Pancreas (tissue), 10 donors: ENCODE measurements at places on chromosomes 3 and 15.

- no peak for DNase-seq
These were observed 241.1 kb downstream of the ZNF621 start for GRCh38 chr3:40765884-40766283.

- no peak for DNase-seq
These were observed 46.7 kb upstream of the CCDC50 start for GRCh38 chr3:191282251-191283185.

DNA sequence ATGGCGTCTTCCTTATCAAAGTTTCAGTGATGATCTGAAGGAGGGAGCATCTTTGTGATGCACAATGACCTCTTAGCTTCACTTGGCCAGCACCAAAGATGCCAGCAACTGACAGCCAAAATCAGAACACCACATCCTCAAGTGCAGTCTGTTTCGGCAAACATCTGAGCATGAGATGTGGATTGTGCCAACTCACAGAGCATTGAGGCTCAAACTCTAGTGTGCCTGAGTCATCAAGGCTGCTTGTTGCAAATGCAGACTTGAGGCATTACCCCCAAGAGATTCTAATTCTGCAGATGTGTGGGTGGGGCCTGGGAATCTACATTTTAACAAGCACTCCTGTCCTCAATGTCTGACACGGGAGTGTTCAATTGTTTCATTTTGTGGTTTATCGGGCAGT, 35.8 kb downstream of the ABHD5 start:
- no peak for DNase-seq

- no peak for DNase-seq
These were observed 3.5 kb downstream of the GORASP1 start for GRCh38 chr3:39103791-39104552.

DNA sequence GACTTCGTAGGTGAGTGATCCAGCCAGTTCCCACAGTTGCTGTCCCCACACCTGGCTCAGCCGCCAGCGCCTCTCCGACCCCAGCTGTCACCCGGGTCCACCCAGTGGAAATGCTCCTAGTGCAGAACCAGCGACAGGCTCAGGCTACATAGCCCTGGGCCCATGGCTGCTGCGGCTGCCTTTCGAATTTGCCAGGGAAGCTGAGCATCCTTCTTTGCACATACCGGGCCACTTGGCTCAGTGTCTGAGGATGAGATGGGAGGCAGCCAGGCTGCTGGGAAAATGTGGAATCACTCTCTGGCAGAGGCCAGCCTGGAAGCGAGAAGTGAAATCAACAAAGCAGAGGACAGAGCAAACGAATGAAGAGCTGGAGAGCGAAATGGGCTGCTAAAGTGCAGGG, 80.1 kb downstream of the ST8SIA2 start:
- no peak for DNase-seq

DNA sequence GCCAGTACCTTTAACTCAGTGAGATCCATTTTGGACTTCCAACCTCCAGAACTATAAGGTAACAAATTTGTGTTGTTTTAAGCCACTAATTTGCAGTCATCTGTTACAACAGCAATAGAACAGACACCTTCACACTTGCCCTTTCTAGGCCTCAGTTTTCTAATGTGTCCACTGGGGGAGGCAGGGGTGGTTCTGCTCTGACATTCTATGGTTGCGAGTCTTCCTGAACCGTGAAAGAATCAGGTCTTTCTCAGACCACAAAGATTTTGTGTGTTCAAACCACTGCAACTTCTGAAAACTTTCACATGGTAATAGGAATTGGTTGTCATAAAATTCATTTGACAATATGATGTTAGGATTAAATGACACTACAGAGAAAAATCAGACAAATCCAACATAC, 26.8 kb upstream of the CSTA start:
- DNase-seq = no peak
